ENCODE measurements at places on chromosomes 6 and 20.

DNA sequence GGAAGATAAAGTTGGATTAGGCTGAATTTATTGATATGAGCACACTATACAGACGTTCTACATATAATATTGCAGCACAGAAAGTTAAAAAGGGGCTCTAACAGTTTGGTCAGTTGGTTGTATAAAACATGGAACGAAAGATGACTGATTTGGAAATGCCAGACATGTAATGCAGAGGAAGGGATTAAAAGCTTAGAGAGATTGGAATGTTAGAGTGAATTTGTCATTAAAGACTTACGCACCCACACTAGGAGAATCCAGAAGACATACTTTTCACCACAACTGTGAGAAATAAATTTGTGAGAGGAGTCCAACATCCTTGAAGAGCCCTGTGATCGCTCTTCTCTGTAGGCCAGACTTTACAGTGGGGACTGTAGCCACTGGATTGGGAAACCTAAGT is 134.7 kb downstream of the GPR63 start:
- no peak for DNase-seq

DNA sequence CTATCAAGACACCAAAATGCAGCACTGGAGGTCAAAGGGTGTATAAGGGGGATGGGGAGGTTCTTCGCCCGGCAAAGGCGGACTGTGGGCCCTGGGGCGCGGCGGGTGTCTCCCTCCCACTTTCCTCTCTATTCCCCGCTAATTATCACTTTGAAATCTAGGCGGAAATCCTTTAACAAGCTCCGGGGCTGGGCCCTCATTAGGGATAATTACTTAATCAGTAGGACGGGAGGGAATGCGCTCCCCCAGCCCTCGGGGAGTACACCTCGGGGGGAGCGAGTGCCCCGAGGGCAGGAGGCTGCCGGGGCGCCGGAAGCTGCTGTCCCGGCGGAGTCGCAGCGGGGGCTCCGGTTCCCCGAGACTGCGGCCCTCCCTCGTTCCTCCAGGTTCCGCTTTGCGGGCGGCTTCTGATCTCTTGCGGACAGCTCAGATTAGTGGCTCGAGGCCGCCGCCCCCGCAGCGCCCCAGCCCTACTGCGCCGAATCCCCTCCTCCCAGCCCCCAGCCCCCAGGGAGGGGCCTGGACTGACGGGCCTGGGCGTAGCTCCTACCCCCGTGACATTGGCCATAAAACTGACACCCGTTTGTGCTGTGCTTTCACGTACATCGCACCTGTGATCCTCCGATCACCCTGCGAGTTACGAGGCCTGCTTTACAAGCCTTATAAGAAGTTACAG is 14.7 kb downstream of the MUCL3 start:
- DNase-seq = peak; percentile 77

DNA sequence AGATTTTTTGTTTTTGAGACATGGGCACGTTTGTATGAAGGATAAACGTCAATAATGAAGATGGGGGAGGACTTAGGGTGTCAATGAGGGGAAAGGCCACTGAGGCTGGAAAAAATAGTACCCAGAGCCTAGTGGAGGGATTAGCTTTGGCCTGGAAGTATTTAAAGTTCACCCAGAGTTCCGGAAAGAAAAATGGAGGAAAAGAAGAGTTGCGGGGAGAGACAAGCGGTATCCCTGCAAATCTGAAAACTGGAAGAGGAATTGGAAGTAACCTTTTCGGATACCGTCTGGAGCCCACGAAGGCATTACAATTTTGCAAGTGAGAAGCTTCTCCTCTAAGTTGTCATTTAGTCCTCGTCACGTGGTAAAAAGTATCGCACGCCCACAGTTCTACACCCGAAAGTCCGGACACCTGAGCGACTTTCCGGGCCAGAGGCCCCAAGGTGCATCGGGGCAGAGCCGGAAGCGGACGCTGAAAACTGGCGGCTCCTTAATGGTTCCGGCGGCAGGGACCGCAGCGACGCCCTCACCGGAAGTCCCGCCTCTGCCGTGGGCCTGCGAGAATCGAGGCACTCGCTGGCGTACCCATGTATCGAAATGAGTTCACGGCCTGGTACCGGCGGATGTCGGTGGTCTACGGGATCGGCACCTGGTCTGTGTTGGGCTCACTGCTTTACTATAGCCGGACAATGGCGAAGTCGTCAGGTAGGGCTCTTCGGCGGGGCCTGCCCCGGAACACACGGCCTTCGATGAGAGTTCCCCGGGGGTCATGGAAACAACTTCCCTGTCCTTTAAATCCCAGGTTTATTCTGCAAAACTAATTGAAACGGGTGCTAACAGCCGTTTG is at the start of gene SMIM26:
SMIM26 (plus strand) TSS at position 541 of the 847 bp plus-strand sequence; CDS start at position 588, 47 bp downstream.
- peak; percentile 95 for DNase-seq

GRCh38 chr6:111864138-111865048 is 8.9 kb downstream of the FYN start:
- peak; percentile 11 for DNase-seq

- peak; percentile 23 for DNase-seq
Observed at GRCh38 chr6:12911427-12911826, 194.9 kb downstream of the PHACTR1 start.

GRCh38 chr6:146578054-146578453 is 20.7 kb upstream of the ADGB start:
- no peak for DNase-seq

DNA sequence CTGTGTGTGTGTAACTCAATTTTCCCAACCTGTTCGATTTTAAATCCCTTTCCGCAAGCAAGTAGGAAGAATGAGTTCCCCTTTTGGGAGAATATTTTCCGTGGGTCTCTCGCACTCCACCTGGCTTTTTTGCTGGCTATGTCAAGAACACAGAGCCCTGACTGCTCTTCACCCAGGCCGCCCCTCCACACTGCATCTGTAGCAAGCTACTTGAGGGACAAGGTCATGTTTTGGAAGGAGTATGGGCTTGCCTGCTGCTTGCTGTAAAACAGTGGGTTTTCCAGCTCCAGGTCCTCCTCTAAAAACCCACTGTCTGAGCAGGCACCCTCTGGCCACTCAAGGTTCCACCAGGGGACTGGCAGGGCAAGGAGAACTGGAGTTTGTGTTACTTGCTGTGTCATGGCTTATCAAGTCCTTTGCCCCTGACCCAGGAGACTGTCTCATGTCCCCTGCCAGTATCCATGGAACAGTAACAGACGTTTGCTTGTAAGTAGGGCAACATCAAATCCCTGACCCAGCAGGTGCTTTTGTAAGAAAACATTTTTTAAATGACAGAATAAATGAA is 35.5 kb upstream of the SYNJ2 start:
- no peak for DNase-seq

DNA sequence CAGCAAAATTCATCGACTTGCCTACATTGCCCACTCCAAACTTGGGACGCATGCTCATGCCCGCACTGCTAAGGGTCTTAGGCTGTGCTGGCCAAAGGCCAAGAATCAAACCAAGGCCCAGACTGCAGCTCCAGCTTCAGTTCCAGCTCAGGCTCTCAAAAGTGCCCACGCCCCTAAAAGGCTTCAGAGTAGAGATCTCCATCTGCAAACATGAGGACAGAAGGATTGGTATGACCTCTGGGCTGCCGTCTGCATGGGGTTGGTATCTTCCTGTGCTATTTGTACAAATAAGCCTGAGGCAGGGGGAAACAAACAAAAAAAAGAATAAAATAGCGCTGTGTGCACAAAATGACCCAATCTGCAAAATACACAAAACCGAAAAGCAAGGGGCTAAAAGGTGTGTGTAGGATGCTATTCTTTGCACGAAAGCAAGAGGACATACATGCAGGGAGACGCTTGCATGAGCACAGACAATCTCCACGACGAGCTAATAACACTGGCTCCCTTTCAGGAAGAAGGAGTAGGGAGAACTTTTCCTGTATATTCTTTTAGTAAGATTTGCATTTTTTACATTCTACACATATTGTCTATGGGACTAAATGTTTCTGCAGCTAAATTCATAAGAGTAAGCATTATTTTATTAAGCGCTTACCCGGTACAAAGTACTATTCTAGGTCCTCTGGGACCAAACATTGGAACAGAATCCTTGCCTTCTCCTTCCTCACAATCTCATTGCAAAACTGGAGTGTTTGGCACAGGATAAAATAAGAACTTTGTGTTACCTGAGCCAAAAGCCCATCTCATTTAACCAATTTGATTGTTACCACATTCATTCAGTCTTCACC is 33.1 kb downstream of the ATP9A start:
- no peak for DNase-seq

GRCh38 chr20:6381887-6382286 is 259.1 kb upstream of the FERMT1 start:
- DNase-seq = no peak

- no peak for DNase-seq
Observed at GRCh38 chr20:60302875-60303274, 344.7 kb downstream of the CDH26 start.

DNA sequence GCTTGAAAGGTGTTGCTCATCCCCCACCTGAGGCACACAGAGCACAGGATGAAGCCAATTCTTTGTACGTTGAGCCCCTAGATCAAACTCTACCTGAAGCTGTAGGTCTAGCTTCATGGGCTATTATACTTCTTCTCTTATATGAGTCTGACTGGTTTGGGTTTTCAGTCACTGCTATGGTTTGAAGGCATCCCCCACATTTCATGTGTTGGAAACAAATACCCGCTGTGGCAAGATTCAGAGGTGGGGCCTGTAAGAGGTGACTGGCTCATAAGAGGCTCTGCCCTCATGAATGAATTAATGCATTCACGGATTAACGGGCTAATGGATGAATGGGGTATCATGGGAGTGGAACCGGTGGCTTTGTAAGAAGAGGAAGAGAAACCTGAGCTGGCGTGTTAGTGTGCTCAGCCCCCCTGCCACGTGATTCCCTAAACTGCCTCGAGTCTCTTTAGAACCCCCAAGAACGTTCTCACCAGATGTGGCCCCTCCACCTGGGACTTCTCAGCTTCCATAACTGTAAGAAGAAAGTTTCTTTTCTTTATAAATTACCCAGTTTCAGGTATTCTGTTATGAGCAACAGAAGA is 39.2 kb downstream of the PREX1 start:
- DNase-seq = no peak

GRCh38 chr6:134723081-134723871 is 226.6 kb downstream of the ALDH8A1 start:
- no peak for DNase-seq

DNA sequence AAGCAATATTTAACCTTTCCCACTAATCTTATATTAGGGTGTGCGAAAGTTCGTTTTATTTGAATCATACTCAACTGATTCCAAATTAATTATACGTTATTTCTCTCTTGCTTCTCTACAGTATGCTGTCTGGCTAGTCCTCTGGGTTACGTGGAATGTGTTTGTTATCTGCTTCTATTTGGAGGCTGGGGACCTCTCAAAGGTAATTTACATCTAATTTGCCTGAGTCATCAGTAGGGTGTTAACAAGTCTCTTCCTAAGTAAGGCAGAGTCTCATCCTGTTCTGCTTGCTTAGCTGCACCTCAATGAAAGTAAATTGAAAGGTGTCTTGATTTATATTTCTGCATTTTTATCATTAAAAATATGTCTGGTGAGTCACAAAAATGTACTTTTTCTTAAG is 551.5 kb downstream of the NKAIN2 start:
- DNase-seq = no peak

DNA sequence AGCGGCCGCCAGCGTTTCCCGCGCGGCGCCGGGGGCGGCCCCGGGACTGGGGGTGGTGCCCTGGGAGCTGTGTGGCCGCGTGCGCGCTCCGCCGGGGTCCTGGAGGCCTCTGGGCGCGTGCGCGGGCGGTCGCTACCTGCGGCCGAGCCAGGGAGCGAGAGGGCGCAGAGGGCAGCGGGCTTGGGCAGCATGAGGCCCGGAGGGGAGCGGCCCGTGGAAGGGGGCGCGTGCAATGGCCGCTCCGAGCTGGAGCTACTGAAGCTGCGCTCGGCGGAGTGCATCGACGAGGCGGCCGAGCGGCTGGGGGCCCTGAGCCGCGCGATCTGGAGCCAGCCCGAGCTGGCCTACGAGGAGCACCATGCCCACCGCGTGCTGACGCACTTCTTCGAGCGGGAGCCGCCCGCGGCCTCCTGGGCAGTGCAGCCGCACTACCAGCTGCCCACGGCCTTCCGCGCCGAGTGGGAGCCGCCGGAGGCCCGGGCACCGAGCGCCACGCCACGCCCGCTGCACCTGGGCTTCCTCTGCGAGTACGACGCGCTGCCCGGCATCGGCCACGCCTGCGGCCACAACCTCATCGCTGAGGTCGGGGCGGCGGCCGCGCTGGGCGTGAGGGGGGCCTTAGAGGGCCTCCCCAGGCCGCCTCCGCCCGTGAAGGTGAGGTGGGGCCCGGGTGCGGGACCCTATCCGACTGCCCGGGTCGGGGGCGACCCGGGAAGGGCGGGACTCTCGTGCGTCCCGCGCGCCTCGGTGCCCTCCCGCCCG is at the start of gene PM20D2:
PM20D2 (plus strand) TSS at position 100 of the 762 bp plus-strand sequence; CDS start at position 190, 90 bp downstream.
- peak; percentile 61 for DNase-seq

DNA sequence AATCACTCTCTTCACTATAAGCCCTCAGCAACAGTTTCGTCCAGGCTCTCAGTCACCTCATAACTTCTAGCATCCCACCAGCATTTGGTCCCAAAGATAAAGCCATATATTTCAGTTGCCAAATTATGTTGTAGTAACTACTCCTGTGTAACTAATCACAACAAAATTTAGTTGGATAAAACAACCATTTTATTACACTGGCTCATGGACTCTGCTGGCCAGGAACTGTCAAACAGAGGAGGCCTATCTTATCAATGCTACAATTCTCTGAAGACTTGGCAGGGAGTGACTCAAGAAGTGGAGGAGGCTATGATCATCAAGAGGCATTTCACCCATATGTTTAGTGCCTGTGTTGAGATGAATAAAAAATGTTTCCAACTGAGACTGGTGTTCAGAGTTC is 1082.3 kb upstream of the GJE1 start:
- DNase-seq = no peak

DNA sequence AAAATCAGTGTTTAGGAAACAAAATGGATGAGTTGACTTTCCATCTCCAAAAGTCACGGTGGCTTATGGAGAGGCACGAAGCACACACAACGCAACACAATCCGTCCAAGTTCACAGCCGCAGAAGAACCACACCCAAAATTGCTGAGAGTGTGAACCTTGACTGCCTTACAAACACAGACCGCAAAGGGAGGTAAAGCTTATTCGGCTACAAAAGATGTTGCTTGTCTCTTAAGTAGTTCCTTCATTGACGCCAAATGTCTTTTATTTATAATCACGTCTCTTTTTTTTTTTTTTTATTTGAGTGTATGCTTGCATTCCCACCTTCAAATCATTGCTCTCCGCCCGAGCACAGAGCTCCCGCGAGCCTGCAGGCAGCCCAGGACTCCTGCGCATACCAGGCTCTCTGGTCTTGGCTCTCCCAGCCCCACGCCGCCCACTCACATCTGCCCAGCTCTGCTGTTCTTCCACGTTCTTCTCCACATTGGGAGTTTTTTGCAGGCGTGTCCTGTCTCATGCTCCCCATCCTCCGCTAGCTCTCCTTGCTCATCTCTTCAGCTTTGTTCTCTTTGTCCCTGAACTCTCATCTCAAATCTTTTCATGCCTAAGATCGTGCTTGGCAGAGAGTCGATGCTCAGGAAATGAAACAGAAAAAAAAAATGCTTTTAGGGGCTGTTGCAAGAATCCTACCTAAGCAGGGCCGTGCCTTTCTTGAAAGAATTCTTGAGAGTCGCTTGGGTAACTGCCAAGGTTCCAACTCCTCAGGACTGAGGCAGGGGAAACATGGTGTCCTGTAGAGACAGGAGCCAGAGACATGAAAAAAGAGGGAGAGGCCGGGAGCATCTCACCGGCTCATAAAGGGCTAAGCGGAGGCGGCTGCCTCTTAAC is 25.8 kb downstream of the LY86 start:
- peak; percentile 57 for DNase-seq

GRCh38 chr20:50957798-50958614 is at the start of gene DPM1:
Gene DPM1 (minus strand): TSS chr20:50958532. CDS start chr20:50958523, 9 bp downstream.
- peak; percentile 34 for DNase-seq

GRCh38 chr6:21382821-21383449 is 210.6 kb upstream of the SOX4 start:
- no peak for DNase-seq
